NCI-H1417 (cell line): ENCODE measurements at places on chromosomes 5 and 9.
A peak's percentile ranks its signal among the peaks of the same experiment; 100 is the strongest.

- DNase-seq = no peak
These were observed 59.0 kb upstream of the RETREG1 start for GRCh38 chr5:16675806-16676205.

DNA sequence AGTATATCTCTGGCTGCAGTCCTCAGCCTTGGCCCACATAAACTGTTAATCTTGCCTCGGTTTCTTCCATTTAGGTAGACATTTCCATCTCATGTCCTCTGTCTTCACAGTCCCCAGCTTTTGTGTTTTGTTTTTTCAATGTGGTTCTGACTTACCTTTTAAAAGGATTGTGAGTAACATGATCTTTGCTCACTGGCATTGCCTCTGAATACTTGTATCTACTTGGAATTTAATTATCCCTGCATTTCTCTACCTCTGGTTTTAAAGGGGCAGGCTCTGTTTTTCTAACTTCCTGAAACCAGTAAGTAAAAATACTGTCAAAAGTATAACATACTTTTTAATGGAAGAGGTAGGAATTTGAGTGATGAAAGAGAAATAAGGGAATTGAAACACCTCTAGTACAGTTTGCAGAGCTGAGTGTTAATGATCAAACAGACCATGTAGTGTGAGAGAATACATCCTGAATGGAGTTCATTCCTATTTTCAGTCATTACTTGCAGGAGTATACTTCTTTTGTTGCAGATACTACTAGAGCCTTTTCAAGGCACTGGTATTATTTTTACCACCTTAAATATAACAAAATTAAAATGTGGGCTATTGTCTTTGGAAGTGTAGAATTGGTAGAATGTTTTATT lies 62.6 kb downstream of the MTREX start:
- peak; percentile 29 for DNase-seq

DNA sequence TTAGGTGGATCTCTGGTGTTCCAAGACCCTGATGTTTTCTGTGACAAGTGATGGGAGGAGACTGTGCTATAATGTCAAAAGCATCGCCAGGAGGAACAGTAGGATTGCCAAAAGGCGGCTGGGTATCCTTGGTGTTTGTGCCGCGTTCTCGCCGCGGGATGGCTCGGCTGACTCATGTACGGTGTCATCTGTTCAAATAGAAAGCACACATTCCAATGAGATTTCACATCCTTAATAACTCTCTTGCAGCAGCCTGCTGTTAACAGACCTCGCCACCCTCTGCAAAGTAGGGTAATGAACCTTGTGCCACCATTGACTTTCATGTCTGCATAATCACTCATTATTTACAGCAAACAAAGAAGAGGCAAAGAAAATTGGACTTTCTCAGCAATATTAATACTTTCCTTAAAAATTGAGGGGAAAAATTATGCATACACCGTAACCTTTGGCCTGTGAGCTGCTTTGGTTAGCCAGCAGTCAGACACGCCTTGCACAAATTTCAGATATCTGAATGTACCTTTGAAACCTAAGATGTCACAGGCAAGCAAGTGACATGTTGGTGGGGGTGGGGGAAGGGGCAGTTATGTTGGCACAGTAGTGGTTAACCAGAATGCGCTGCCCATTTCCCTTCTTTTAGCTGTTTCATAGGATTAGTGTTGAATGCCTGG lies 289.4 kb downstream of the EFNA5 start:
- no peak for DNase-seq

DNA sequence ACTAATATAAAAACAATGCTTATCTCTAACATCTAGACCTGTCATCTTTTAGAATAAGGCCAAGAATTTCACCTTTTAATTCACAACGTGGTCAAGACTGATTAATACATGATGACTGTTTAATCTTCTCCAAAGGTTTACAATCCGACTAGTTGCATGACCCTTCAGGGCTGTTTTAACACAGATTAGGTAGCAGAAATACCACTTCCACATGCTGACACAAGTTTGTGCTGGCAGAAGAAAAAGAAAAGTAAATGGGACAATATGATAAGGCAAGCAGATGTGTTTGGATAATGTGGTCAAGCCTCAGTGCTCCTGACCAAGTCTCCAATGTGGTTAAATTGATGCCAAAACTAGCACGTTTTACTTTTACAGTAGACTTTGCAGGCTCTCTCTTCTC lies 31.1 kb downstream of the SEMA6A start:
- no peak for DNase-seq

- no peak for DNase-seq
These were observed 13.8 kb downstream of the PSD2 start for GRCh38 chr5:139809331-139809810.

- peak; percentile 42 for DNase-seq
These were observed 800 bp upstream of the AP3B1 start for GRCh38 chr5:78295035-78295961.

GRCh38 chr5:14216372-14216771 lies 73.2 kb downstream of the TRIO start:
- no peak for DNase-seq

- no peak for DNase-seq
These were observed 18.1 kb downstream of the GSN start for GRCh38 chr9:121285835-121286687.

DNA sequence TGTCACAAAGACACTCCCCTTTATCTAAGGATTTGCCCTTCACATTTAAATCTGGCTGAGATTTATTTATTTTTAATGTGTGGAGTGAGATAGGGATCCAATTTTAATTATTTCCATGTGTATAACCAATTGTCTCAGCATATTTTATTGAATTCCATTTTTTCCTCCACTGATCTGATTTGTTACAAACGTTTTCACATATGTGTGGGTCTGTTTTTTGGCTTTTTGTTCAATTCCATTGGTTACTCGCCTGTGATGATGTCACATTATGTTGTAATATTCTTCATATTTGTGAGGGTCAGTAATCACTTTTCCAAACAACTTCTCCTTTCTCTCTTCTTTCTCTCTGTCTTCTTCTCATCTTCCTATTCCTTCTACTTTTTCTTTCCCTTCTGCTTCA lies 278.3 kb upstream of the RFX3 start:
- no peak for DNase-seq

DNA sequence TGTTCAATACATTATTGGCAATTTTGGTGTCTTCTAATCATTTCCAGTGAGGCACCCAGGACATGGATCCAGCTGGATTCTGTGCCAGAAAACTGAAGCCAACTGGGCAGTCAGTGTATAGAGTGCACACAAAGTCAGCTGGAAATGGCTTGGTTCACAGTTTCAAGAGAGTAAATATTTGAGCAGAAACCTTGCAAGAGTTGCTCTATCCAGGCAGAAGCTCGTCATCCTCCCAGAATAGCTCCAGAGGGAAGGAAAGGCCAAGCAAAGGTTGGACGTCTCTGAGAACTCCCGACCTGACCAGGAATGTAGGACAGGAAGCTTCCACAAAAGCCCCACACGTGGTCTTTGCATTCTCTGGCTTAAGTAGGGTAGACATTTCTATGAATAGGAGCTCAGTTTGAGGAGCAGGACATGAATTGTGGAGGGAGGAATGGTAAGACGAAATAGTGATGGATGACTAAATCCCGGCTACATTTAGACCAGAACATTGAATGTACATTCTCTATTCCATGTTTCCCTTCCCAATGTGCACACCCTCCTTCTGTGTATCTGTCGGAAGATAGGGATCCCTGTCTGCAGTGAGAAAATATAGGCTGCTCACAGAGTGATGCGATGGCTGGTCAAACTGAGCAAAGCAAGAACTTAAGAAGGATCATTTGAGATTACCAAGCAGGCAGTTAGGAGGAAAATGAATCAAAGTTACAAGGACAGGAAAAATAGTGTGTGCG lies 72.7 kb upstream of the FCN2 start:
- DNase-seq = no peak

GRCh38 chr5:155485386-155485785 lies 471.8 kb downstream of the KIF4B start:
- DNase-seq = no peak

DNA sequence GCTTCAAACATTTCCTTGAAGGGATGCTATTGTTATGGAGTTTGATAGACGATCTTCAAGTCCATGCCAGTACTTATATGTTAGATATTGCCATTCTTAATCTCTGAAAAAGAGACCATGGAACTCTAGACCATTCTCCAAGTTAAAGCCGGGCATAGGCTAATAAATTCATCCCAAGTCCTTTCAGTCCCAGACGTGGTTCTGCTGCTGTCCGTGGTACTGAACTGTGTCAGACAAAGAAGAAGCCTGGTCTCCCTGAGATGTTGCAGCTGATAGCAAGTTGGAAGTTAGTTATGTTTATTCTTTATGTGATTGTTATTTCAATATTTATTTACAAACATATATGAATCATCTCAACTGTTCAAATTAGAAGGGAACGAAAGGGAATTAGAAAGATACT lies 158.7 kb downstream of the NMUR2 start:
- no peak for DNase-seq

DNA sequence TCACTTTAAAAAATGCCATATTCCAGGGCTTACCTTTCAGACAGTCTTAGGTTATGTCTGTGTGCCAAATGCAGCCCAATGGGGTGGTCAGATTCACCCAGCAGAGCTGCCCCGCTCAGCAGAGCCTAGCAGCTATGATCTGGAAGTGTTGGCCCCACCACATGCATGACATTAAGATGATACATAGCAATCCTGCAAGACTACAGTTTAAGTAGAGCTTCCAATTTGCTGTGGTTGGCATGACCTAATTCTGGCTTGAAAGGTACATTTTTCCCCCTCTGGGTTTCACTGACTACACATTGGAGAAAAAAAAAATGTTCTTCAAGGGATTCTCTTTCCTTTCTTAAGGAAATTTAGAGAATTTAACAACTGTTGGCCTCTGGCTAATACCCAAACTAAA lies 22.5 kb downstream of the MEF2C start:
- no peak for DNase-seq

DNA sequence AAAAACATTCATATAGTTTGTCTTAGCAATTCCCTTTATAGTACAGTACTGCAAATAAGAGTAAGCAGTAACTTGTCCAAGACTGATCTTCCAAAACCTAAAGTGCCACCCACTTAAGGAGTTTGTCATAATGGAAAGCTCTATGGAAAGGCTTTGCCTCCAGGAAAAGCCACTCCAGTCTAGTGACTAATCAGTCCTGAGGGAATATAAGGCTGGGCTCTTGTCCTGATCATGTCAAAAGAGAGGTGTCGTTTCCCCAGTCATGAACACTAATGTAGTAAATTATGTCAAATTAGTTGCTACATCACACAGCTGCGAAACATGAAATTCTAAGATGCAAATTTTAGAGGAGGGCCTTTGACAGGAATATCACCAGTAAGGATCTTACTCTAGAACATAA lies 271.6 kb downstream of the GABRB2 start:
- no peak for DNase-seq

DNA sequence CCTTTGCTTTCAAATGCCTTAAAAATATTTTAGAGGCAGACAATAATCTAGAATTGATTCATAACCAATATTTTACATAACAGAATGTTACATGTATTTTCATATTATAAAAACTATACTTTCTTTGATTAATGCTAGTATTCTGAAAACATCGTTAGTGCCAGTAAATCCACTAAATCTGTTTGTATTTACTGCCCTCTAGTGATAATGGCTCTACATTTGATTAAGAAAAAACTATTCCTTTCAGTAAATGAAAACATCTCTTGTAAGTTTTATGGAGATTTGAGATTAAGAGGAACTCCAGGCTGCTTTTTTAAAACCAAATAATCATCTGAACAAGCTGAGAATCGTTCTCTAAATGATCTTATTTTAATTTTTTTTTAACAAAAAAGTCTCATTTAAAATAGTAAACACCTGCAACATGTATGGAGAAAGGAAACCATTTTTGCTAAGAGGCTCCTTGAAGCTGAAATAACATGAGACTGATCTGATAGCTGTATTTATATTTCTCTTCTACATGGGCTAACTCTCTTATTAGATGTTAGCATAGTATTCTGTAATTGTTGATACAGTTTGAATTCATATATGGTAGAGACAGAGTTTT lies 424.7 kb downstream of the RAB3C start:
- DNase-seq = peak; percentile 29

GRCh38 chr5:32027717-32028458 lies 146.2 kb downstream of the GOLPH3 start:
- DNase-seq = no peak

GRCh38 chr9:4022435-4023067 lies 277.3 kb downstream of the GLIS3 start:
- DNase-seq = no peak

- no peak for DNase-seq
These were observed 240.6 kb downstream of the TRIM32 start for GRCh38 chr9:116927726-116928125.

DNA sequence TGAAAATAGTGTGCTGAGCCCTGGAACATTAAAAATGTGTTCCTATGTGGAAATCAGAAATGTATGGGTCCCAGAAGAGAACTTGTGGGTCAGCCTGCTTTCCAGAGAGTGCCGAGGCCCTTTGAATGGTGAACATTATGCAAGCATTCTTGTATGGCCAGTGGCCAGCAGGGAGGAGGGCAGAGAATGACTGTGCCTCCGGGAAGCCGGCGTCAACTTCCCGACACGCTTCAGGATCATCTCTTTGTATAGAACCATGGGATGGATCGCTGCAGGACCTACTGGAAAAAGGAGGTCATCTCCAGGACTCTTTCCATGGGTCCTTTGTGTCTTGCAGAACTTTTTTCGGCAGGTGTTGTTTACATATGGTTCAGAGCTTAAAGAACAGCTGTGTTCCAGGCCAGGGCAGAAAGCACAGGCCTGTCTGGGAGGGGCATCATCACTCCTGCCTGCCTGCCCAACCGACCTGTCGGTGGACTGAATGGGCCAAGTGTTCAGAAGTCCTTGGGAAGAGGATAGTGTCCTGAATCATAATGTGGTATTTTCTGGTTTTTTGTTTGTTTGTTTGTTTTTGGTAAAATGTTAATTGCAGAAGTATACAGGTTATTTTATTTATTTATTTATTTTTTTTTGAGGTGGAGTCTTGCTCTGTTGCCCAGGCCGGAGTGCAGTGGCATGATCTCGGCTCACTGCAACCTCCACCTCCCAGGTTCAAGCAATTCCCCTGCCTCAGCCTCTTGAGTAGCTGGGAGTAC lies 9.0 kb downstream of the PRRC2B start:
- no peak for DNase-seq

DNA sequence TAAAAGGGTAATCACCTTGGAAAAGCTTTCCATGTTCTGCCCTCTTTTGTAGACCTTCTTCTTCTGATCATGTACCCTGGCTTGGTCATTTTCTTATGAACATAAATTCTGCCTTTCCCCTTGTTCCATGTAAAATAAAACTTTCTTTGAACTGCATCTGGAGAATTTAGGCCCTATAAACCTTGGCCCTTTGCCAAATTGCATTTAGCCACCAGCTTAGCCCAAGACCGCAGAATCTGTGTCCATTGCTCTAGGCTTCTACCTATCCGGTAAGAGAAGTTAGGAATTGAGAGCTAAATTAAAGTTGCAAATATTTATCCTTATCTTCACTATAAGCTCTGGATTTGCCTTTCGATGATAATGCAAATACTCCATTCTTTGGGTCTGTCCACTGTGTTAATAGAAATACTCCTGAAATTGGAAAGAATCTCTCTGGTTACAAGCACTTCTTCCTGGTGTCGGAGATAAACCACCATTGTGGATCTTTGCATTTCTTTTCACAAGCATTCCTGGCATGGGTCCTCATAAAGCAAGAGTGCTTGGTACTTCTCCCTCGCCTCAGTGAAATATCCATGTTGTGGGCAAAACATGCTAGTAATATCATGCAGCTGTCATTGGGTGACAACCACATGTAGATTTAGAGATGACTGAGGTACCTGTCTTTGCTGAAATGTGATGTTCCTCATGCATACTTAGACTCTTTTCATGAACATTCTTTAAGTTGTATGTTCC lies 698.0 kb upstream of the WWC1 start:
- DNase-seq = no peak

GRCh38 chr5:115033861-115034260 lies 135.8 kb downstream of the TRIM36 start:
- DNase-seq = no peak

GRCh38 chr5:122789461-122790171 lies 14.7 kb downstream of the SNX2 start:
- no peak for DNase-seq
